ENCODE measurements at places on chromosomes 1 and 21.

- DNase-seq: no peak
Measured at GRCh38 chr1:89833183-89834082, 12.6 kb downstream of the LRRC8D start.

DNA sequence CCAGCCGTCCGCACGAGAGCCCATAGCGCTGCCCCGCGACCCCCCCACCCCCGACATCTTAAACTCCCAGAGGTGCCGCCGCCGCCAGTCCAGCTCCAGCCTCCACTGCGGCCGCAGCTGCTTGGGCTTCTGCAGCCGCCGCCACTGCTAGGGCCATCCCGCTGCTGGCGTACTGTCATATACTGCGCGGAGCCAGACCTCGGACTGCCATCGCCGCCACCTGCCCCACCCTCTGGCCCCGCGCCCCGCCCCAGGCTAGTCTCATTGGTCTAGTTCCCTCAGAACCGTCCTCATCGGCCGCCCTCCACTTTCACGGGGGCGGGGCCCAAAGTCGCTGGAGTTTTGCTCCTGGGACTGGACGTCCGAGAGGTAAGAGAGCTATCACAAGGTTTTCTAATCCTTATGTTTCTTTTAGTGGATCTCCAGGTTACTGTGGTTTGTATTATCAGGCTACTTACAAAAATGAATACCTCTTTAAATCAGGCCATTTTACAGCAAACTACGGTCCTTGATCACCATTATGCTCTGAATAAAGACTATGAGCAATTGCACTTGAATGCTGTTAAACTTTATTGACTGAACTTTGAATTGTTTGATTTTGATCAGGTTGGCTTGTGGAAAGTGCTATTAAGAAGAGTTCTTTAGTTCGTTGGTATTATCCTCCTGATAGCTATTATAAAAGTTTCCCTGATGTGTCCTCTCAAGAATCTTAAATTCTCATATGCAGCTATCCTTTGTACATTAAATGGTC is 2.8 kb upstream of the CD1D start:
- DNase-seq: peak; percentile 73

DNA sequence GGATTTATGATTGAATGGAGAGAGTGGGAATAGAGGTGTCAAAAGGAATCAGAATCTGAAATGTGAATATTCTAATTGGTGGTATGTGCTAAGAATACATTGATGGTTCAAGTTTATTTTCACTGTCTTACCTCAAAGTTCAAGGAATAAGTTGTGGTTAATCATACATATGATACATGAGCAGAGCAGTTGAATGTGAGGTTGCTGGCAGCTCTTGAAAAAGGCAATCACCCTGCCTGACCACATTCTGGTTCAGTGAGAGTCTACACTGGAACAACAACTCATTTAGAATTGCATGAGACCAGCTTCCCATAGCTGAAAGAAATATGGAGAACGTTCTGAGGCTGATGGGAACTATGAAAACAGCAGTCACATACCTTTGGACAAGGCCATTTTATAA is 68.3 kb upstream of the ARHGAP29 start:
- peak; percentile 77 for DNase-seq

DNA sequence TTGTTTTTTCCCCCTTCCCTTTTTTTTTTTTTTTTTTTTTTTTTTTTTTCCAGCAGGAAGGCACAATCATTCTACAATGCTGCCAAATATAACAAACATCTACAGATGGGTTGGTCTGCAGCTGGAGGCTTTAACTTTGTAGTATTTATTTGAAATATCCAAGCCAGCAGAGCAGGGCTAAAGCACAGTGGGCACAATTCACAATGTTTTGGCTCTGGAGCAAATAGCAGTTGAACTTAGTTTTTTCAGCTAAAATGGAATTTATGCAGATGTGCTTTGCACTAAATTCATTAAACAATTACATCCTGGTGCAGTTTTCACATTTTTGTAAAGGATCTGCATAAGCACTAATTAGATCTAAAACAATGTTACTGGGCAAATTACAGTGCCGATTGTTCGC is 39.8 kb upstream of the ZBTB18 start:
- peak; percentile 25 for DNase-seq

Measured in cardiac fibroblast (primary cell).